ENCODE measurements at places on chromosomes 7 and 10. TPM values are rescaled to one million over a fixed set of nuclear protein-coding genes. Genes with fewer than 3 reads are reported as not detected.

OR2A1 gene
- 0.06 TPM for total RNA-seq

GRCh38 chr7:108286290-108286904 lies 156.2 kb upstream of the LAMB4 start:
- no peak overlapping the region for H3K27ac ChIP-seq
- no peaks in the 10 kb centered on the region for H3K27me3 ChIP-seq

- DNase-seq: no peak
- H3K36me3 ChIP-seq: no peaks in the 10 kb centered on the region
- H3K27ac ChIP-seq: no peak overlapping the region
- no peaks in the 10 kb centered on the region for H3K4me1 ChIP-seq
Observed at GRCh38 chr10:90960355-90960814, 39.5 kb upstream of the ANKRD1 start.

- no peak overlapping the region for H3K4me3 ChIP-seq
- no peak overlapping the region for H3K27ac ChIP-seq
- H3K36me3 ChIP-seq: no peaks in the 10 kb centered on the region
- H3K27me3 ChIP-seq: no peaks in the 10 kb centered on the region
- H3K4me1 ChIP-seq: no peaks in the 10 kb centered on the region
Observed at GRCh38 chr7:72317341-72317740, 94.8 kb downstream of the CALN1 start.

PON1 gene
- not detected for total RNA-seq

TMEM213 gene
- total RNA-seq: not detected

GIMAP2 gene
- 139 TPM for total RNA-seq

- DNase-seq: no peak
- no peaks in the 10 kb centered on the region for H3K4me1 ChIP-seq
- H3K27ac ChIP-seq: no peak overlapping the region
- H3K27me3 ChIP-seq: peaks cover 19% of the 10 kb centered on the region
Observed at GRCh38 chr10:44395902-44396670, 11.2 kb upstream of the CXCL12 start.
